HT-29 (cell line): ENCODE measurements at places on chromosomes 1 and 21.

DNA sequence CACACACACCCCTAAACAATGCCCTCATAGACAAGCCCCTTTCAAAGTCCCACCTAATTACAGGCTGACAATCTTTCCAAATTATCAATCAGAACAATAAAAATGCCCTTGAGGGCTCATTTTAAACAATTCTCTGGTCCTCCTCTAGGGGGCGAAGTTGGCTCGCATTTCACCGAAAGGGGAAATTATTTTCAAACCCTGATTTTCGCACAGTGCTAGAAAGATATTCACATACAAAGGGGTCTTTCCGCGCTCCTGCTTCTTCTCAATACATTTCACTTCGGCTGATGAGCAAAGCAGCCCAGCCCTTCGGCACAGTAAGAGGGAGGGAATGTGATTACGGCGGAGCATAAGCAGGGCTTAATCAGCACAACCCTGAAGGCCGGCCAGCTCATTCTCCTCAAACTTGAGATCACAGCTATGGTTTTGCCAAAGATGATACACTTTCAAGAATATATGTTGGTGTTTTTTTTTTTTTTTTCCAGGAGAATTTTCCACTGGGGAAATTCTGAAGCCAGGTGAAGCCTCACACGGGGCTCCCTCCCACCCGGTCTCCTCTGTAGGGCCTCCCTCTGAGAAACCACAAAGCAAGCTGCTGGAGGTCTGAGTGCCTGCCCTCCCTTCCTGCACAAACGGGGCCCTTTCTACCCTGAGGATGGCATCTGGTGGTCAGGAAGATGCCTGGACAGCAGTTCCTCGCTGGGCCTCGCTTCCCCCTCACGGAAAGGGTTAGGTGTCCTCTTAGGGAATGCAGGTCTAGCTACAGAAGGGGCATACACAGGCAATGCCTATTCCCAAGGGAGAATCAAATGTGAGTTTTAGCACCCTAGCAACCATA is 66.9 kb downstream of the GNG12 start:
- DNase-seq, result peak; percentile 66

- DNase-seq, result no peak
Measured at GRCh38 chr21:45147473-45148315, 73.3 kb downstream of the ADARB1 start.

GRCh38 chr1:178075333-178075732 is 18.6 kb upstream of the RASAL2 start:
- no peak for DNase-seq

- no peak for DNase-seq
Measured at GRCh38 chr1:162094723-162095122, 25.2 kb downstream of the NOS1AP start.

DNA sequence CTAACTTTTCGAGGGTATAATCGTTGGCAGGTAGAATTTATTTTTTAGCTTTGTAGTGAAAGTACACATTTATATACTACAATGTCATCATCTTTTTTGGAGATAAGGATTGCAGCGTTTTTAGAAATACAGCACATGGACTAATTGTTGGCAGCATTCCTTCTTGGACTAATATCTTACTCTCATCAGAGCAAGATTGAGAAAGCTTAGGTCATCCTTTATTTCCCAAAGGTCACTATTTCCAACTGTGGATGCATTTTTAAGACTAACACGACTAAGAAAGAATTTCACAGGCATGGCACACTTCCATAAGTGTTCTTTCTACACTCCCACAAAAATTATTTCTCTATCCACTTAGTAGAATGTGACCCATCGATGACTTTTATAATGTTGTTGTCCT is 732.3 kb downstream of the NCAM2 start:
- DNase-seq, result no peak

- no peak for DNase-seq
Measured at GRCh38 chr1:30683699-30684098, 39.7 kb downstream of the MATN1 start.

DNA sequence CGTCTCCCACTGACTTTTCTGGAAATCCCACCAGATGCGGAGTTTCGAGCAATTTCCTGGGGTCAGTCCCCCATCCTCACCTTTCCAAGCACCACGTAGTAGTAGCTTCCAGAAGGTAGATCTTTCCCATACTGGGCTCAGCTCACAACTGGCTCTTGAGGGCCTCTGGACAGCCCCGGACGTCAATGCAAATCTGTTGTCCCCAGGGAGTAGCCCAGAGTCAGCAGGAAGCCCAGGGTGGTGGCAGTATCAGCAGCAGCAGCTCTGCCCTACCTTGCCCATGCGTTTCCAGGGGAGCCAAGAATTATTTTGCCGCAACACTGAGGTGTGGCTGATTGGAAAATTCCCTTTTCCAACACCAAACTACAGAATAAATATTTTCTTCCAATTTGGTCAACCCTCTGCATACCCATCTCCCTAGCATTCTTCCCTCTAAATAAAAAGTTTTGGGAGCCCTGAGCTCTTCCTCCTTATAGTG is 70.3 kb downstream of the CD46 start:
- DNase-seq, result peak; percentile 66

DNA sequence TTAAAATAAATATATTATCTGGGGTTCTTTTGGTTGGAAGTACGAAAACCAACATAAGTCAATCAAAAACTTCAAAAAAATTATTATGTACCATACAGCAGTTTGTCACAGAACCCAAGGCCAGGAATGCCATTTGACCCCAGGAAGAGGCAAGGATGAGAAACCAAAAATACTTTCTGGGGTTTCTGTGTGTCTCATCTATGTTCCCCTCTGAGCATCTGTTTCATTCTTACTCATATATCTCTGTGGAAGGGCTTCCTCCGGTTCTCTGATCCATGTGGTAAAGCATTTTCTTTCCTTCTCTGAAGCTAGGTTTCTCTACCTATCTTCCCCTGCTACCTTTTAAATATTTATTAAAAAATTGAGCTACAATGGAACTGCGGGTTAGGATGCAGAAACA is 9.8 kb upstream of the FCRL1 start:
- no peak for DNase-seq

DNA sequence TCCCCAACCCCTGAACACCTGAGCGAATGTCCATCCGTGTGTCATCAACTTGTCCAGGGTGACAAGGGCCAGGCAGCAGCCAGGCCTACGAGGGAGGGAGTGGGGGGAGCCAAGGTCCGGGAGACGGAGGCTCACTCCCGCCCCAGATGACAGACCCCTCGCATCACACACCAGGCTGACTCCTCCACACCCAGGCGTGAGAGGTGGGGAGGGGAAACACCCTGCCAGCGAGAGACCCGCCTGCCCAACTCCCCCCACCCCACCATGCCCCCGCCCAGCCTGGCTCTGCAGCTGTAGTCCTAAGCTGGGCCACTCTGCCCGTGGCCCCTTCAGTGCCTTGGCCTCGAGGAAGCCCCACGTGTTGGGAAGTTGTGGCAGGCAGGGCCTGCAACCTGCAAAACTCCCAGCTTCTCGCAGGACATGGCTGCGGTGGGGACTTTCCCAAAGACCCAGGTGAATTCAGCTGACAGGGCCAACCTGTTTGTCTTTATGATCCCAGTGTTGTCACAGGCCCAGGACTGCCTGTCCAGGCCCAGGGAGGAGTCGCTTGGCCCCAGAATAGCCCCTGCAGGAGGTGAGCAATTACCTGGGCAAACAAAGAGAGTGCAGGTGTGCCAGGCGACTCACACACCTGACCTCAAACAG is 62.9 kb downstream of the RIPK4 start:
- peak; percentile 85 for DNase-seq

DNA sequence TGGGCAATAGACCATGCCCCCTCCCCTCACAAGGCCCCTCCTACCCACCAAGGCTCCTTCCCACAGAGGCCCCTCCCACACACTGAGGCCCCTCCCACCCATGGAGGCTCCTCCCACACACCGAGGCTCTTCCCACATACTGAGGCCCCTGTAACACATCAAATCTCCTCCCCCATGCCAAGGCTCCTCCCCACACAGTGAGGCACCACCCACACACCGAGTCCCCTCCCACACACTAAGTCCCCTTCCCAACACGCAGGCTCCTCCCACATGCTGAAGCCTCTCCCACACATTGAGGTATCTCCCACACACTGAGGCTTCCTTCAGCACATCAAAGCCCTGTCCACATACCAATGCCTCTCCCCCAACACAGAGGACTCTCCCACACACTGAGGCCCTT is 391.8 kb downstream of the CAMTA1 start:
- no peak for DNase-seq

DNA sequence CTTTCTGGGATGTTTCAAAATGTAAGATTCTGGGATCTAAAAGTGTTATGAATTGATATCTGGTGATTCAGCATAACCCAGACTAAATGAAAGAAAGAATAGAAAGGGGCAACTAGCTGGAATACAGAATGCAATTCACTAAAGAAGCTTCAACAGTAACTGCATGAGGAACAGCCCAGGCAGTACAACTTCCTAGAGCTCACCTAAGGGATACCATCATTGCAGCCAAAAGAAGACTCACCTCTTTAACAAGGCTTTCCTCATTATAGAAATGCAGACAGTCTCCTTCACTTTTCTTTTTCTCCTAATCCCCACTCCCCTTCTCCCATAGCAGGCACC is 6.3 kb downstream of the RGS5 start:
- DNase-seq, result no peak

- no peak for DNase-seq
Measured at GRCh38 chr1:222680080-222680479, 32.2 kb downstream of the AIDA start.

GRCh38 chr1:24412408-24412807 is 1.2 kb downstream of the STPG1 start:
- no peak for DNase-seq

GRCh38 chr1:184036517-184036949 is 995 bp downstream of the COLGALT2 start:
- no peak for DNase-seq

GRCh38 chr1:164748253-164748899 is 189.4 kb downstream of the PBX1 start:
- DNase-seq, result no peak

GRCh38 chr21:34200288-34200905 is 127.0 kb downstream of the MRPS6 start:
- no peak for DNase-seq

DNA sequence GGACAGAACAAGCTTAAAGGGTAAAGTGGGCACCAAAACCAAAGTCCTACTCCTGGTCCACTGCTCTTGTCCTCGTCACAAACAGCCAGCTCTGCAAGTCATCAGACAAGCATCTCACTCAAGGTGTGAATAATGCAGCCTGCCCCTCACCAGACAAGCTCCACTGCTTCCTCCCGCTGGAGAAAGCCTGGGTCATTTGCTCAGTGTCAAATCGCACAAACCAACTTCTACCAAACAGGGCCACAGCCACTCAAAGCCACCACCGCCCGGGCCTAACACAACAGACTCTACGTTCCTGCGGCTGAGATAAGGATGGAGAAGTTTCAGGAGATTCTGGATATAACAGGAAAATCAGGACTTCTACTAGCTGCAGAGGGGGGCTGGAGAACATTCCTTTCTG is 3.3 kb downstream of the SSBP3 start:
- DNase-seq, result no peak

- no peak for DNase-seq
Measured at GRCh38 chr21:16873176-16873575, 639.7 kb upstream of the CXADR start.

DNA sequence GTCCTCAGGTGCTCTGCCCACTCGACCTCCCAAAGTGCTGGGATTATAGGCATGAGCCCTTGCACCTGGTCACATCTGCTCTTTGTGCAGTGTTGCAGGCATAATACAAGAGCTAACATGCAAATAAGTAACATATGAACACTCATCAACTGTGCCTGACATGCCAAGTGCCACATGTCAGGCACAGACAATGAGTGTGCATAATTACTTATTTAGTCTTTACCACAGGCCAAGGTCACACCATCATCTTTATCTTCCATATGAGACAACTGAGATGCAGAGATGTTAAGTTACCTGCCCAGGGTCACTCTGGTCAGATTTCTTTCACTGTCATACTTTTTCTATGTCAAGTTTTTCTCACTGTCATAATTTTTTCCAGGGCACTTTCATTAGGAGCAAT is 126.1 kb downstream of the PPIAL4G start:
- no peak for DNase-seq

DNA sequence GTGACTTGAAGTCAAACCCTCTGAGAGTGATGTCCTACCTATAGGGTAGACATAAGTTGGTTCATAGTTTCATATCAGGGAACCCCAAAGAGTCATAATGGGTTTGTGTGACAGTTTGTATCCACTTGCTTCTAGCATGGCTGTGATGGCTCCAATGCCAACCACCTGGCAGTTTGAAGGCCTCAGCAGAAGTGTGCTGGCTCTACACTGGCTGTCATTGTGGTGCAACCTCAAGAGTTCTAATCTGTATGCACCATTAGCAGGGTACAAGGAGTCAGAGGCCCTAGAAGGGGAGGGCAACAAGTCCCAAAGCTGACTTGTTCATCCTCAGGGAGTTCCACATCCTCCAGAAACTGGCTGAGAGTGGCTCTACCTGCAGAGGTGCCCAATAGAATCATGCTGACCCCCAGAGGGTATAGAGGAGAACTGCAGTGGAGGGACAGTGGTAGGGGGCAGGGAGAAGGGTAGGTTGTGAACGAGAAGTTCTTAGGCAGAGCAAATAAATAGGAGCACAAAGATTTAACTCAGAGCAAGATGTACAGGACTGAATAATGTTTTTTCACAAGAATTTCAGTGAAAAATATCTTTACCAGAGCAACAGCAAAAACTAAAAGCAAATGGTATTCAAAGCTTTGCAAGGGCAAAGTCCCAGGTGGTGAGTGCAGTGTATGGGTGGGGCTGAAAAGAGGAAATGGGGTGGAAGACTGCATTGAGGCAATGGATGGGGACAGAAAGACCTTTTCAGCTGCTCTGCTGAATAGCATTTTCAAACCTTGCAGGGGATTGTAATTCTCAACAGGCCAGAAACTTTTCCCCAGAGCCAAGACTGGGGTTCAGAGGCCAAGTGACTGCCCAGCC is 3.2 kb downstream of the FCRL2 start:
- DNase-seq, result peak; percentile 57

DNA sequence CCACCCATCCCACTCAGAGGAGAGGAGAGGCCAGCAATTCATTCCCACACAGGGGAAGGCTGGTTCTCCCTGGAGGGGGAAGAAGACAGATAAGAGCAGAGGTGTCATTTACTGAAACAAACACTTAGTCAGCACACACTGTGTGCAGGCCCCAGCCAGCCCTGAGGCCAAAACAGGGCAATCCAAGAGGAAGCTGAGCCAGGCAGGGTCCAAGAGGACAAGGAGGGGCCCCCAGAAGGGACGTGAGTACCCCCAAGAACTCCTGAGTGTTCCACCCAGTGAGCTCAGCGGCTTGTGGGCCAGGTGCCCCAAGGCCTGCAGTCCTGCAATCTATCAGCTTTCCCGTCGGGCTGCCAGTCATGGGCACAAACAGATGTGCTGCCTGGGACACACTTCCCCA is 15.8 kb downstream of the ADGRB2 start:
- DNase-seq, result no peak
